ENCODE measurements at places on chromosomes 5 and 9.

DNA sequence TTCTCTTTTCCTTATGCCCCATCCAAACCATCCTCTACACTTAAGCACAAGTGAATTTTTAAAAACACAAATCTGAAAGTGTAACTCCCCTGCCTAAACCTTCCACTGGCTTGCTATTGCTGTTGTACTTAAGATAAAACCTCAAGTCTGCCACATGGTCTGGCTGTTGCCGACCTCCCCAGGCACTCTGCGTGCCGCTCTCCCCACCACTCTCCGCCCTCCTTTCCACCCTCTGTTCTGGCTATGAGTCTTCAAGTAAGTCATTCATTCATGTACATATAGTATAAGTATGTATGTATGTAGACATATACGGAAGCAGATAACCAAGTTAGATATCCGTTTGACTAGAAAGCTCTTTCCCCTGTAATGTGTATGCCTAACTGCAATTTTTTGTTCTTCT, 94.7 kb upstream of the ANKRD55 start:
- DNase-seq: no peak

DNA sequence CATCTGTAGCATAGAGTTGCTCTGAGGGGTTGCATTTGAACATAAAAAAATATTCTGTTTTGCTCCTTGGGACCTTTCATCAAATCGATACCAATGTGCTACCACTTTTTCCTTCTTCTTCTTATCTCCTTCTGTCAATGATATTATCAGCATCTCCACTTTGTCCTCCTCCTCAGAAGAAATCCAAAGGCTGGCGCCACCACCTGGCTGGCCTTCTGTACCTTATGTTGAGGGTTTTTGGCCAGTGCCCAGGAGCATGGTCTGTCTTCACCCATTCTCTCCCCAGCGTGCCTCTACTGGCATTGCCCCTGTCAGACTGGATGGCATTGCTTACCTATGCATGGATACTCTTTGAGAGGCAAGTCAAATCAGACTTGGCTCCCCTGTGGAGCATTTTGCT, 167.2 kb downstream of the CFAP90 start:
- no peak for DNase-seq

DNA sequence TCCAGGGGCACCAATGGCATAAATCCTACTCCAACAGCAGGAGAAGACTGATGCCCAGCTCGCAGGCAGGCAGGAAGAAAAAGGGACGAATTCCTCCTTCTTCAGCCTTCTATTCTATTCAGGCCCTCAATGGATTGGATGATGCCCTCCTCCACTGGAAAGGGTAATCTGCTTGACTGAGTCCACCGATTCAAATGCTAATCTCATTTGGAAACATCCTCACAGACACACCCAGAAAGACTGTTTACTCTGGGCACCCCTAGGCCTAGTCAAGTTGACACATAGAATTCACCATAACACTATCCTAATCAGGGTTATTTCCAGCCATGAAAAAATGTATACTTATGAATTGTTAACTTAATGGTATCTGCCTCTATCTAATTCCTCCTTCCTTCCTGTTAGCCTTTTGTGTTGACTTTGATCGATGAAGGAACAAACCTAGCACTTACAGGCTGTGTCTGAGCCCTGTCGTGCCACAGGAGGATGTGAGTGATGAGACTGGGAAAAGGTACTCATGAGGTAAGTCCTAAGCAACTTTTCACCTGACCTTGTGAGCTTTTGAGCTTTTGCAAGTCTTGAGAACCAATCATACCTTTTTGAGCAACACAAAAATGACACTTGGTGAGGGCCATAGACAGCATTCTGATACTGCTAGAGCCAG, 36.5 kb downstream of the FOXD1 start:
- no peak for DNase-seq

GRCh38 chr9:100419166-100419565, 7.8 kb upstream of the MSANTD3 start:
- DNase-seq: no peak

DNA sequence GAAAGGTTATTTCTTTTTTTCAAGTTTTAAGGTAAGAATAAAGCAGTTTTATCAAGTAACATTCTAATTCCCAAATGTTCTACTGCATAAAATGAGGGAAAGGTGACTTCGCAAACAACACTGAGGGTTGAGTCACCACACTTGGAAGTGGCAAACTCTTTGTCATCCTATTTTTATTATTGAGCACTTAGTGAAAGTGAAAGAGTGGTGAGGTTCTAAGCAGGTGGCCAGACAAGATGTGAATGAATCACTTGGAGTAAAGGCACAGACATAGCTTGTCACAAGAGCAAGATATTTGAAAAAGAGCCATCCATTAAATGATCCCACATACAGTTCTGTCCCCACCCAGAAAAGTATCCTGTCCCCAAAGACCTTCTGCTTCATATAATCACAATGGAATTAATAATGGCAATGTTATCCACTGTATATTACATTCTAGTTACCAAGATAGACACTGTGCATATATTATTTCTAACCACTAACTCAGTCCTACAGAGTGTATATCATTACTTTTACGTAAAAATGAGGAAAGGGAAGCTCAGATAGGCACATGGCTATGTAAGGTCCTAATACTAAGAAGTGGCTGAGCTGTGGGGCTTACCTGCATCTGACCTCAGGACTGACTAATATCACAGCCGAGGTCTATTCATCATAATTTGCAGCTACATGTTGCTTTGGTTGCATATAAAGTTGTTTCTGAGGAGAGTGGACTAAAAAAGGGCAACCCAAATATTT, 730.4 kb upstream of the MEF2C start:
- DNase-seq: no peak

Data from SHP77 treated with DMSO at 0.1 percent for 48 hours (cell line).